ENCODE measurements at places on chromosomes 12 and 14.

DNA sequence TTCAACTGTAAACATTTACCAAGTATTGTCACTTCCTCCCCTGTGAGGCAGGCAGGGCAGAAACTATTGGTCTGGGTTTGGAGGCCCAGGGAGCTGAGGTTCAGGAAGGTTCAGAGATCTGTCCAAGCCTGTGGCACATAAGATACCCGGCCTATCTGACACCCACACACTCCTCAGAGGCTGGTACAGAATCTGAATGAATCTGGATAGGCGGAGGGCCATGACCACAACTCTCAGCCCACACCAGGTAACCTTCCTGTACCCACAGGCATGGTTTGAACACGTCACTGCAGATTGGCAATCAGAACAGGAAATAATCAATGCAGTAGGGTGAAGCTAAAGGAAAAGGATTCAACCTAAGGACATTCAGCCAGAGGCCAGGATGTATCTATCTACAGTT, 92.8 kb upstream of the TMCC3 start:
- no peak for DNase-seq

DNA sequence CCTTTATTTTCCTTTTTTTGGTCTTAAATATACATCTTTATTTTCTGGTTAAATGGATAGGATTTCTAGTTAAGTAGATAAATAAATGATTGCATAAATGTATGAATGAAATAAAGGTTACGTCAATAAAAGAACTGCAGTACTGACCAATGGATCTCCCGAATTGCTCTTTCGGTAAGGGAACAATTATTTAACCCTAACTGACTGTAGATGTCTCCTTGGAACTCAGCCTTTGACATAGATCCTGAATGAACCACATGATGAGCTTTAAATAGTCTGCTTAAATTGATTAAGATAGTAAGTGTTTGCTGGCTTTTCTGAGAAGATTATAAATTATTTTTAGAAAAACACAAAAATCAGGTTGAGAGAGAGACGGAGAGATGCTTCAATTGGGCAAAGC, 391.0 kb upstream of the SYT1 start:
- no peak for DNase-seq

DNA sequence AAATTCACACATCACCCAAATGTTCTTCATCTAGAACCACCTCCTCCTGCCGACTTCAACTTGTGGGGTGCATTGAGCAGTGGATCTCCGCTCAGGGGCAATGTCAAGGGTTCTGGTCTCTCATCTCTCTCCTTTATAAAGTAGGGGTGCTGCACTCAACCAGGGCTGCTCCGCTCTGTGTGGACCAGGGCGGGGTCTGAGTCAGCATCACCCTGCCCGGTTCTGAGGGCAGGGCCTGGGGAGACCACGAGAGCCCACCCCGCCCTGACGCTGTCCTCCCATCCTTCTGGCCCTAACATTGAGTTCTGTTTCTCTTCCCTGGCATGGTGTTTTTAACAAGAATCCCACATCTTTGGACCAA, 311.6 kb upstream of the DIO3 start:
- DNase-seq: no peak

DNA sequence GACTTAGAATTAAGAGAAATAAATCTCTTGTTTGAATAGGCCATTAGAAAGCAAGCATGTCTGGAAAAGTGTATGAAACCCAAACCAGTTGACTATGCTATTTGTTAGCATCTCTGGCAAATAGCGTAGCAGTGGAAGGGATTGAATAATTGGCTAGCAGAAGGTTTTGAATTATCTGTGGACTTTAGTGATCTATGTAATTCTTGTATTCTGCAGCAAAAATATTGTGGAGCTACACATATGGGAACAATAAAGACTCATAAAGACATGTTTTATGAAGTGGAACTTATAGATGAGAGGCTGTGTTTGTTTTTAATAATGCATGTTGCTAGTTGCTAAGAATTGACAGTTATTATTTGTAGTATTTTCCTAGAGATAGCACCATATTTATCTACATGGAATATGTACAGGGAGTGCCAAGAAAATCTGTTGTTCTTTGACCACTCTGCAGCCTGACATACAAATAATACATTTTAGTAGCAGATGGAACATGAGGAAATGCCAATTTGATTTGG, 4.7 kb downstream of the SRGAP1 start:
- no peak for DNase-seq

DNA sequence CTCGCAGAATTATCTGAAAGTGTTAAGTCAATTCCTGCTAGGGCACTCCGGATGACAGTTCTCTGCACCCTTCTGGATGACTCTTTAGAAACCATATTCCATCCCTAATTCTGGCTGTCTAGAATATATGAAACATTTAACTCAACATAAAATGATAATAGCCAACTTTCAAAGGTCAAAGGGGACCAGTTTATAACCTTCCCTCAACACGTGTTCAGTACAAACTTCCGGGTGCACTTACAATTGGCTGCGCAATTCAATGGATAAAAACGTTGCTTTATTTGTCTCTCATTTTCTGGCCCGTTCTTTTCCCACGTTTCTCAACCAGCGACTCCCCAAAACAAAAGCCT, 1.3 kb downstream of the SBNO1 start:
- no peak for DNase-seq
